Gastrocnemius medialis (tissue), 4 donors: ENCODE measurements at places on chromosomes 4 and X. TPM values are rescaled to one million over a fixed set of nuclear protein-coding genes. Genes with fewer than 3 reads are reported as not detected.

KIF4A gene
- not detected for total RNA-seq

XAGE2 gene
- total RNA-seq: not detected

DNA sequence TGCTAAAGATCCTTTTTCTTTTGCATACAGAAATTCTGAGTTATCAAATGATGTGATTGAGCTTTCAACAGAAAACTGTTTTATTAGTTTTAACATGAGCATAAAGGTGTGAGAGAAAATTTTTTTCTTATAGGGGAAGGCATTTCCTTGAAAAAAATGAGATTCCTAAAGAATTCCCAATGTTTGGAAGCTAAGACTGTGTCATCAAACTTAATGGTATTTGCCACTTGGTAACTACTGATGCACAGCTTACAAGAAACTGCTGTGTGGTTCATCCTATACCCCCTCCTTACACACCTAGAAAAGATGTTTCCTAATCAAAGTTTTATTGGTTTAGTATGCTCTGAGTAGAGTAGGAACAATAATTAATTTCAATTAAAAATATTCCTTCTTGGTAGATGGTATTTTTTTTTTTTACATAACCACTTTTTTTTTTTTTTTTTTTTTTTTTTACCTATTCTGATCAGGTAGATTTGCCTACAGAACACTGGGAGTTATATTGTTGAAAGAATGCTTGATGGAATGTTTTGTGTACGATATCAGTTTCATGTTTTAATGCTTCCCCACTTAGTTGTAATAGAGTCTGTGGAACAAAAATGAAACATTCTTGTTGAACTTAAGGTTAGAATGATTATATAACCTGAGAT is 6.0 kb downstream of the PTPN13 start:
- DNase-seq: no peak

OPHN1 gene
- total RNA-seq: 3.0 TPM
